Activated CD4-positive, CD25-positive, alpha-beta regulatory T cell (primary cell): ENCODE measurements at places on chromosomes 16 and 17.

DNA sequence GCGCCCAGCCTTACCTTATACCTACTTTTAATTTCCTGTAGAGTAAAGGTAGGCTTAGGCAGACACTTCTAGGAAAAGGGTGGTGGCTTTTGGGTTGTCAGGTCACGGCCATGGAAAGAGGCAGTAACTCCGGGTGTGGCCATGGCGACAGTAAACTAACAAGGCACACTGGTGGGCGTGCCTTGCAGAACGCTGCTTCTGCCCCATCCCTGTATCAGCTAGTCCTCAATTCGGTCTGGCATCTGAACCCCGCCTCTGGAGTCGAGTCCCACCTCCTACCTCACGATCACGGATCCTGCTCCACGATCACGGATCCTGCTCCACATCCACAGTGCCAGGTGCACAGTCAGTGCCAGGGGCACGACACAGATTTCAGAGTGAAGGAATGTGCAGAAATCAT, 5.6 kb downstream of the ADCY9 start:
- no peak for DNase-seq

DNA sequence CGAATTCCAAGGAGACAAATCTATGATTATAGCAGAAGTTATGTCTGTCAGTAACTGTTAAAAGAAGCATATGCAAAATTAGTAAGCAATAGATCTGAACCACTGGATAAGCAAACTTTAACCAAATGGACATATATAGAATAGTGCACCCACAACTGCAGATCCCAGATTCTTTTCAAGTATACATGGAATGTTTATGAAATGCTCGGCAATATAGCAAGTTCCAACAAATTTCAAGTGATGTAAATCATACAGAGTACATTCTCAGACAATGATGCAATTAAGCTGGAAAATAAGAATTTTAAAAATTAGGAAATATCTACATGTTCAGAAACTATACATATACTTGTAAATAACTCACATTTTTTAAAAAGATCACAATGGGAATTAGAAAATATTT, 8.4 kb upstream of the HELZ start:
- DNase-seq: no peak

GRCh38 chr16:47481698-47482374, 20.7 kb downstream of the PHKB start:
- no peak for DNase-seq

DNA sequence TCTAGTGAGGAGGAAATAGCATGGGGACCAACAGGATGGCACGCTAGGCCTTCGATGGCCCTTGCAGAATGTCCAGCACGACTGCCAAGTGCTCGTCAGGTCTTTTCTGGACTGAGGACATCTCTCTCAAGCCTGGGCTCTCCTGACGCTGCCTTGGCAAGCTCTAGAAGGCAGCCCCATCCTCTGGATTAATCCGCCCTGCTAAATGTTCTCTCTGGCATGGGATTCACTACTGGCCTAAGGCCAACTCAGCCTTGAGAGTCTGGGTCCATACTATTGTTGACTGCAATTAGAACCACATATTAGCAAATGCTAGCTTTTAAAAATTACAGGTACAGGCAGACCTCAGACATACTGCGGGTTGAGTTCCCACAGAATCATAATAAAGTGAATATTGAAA, 2.5 kb upstream of the CEP295NL start:
- DNase-seq: no peak

GRCh38 chr16:63717806-63718205, 1404.1 kb downstream of the CDH11 start:
- DNase-seq: no peak

DNA sequence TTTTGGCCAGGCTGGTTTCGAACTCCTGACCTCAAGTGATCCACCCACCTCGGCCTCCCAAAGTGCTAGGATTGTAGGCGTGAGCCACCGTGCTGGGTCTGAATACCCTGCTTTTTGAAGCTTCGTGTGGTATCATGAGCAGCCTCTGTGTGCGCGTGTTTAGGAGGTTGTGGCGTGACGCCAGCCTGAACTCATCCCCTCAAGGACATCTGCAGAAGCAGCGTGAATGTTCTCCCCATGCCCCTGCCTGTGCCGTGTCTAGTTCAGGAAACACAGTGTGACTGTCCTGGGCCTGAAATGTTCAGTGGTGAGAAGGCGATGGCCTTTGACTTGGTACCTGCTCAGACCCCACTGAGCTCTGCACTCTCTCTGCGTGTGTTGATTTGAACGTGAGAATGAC, 35.6 kb downstream of the RNF213 start:
- no peak for DNase-seq

- DNase-seq: no peak
Observed at GRCh38 chr16:65068151-65068740, 53.6 kb downstream of the CDH11 start.

DNA sequence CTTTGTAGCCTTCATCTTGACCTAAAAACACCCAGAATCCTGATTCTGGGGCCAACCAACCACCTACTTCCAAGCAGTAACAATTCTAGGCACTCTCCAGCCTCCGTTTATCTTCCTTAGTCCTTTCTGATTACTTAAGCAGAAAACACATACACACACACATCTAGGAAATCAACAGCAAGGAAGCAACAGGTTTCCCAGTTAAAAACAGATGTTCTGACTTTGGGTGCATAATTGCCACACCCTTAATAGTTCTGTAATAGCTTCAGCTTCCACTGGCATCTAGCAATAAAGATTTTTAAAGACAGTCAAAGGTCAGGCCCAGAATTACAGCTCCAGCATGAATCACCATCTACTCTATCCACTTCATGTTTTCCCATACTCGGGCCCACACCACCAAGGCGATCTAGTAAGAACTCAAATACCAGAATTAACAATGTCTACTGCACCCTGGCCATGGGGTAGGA, 2.6 kb downstream of the ARHGAP17 start:
- no peak for DNase-seq
